Psoas muscle (tissue), 8 donors: ENCODE measurements at places on chromosomes 7 and 10.

- no peak for DNase-seq
Measured at GRCh38 chr10:75525067-75525466, 93.6 kb downstream of the LRMDA start.

GRCh38 chr7:76260171-76260703 lies 42.2 kb upstream of the HSPB1 start:
- no peak for DNase-seq

DNA sequence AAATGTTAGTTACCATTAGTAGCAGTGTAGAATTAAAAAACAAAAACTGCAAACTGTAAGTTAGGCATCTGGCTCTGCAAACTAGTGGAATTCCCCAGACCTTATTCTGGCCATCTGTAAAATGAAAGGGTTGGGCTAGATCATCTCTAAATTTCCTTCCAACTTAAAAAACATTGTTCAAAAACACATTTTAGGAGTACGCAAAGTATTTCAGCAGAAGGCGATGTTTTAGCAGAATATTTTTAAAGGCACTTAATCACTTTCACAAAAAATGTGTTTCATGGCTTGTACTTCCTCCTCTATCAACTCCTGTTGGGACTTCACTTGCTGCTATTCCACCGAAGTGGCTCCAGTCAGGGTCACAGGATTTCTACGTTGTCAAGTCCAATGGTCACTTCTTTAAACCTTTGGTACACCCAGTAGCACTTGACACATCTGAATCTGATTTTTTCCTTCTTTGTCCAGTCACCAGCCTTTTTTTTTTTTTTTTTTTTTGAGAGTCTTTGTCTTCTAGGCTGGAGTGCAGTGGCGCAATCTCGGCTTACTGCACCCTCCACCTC lies 169.0 kb downstream of the AHR start:
- no peak for DNase-seq

GRCh38 chr10:110747609-110748464 lies 103.7 kb downstream of the RBM20 start:
- no peak for DNase-seq

DNA sequence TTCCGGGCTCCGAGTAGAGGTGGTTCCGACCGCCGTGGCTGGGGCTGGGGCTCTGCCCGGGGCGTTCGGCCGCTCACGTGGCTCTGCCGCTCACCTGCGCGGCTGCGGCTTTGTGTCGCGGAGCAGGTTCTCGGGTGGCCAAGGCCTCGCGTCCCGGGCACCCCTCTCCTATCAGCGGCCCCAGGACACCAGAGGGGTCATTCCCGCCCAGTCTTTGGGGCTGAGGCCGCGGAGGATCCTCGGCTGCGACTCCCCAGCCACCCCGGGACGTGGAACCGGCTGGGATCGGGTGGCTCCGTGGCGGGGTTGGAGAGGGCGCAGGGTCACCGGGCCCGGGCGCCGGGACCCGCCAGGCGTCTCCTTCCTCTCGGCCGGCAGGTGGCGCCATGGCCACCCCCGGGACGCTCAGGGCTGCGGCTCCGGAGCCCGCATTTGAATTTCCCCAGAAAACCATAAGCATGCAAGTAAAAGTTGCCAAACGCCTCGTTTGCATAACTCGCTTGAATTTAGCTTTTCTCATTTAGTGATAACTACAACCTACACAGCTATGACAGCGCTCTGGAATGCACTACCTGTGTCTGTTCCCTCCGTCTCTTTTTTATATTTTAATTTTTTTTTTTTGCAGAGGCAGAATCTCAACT lies 1.2 kb downstream of the COL26A1 start:
- peak; percentile 78 for DNase-seq

DNA sequence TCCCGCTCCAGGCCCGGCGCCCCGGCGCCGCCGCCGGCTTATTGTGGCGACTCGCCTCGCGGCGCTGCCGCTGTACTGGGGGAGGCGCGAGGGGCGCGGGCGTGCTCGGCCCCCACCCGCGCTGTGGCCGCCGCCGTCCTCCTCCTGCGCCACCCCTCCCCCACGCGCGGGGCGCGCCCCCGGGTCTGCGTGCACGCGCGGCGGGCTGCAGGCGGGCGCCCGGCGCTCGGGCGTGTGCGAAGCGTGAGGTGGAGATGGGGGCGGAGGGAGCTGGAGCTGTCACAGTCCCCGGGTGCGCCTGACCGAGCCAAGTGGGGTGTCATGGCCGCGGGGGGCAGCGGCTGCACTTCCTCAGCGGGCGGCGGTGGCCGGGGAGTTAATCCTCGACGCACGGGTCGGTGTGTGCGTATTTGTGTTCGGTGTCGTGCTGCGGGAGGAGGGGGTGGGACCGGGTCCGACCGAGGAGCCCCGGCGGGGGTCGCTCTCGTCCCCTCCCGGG lies 672 bp downstream of the LCOR start:
- DNase-seq, result peak; percentile 94

DNA sequence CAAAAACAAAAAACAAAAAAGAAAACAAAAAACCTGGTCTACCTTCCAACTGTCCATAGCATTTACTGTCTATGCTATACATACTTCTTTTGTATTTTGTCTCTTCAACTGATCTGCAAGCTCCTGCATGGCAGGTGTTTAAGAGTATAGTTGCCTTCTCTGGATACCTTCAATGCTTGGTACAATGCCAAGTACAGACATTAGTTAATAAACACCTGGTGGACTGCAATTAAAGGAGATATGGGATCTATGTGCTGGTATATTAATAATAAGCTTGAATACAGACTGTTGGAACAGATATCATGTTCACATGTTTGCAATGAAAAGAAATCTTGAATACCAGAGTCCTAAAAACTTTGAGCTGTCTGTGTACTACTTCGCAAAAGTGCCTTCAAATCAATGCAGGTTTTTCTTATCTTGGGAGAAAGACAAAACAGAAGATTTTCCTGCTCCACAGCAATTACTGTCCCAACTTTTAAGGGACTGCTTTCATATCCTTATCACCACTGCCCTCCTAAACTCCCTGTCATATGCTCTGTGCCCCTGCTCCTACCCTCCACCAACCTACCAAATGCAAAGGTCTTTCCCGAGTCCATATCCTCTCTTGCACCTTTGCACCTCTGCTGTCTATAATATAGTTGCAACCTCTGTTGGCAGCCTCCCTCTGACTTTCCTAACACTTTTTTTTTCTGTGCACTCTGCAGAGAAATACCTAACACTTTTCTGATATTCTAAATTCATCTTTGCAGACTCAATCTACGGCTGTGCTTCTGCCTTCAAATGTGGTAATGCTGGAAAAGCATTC lies 85.1 kb downstream of the DNMBP start:
- DNase-seq, result no peak

DNA sequence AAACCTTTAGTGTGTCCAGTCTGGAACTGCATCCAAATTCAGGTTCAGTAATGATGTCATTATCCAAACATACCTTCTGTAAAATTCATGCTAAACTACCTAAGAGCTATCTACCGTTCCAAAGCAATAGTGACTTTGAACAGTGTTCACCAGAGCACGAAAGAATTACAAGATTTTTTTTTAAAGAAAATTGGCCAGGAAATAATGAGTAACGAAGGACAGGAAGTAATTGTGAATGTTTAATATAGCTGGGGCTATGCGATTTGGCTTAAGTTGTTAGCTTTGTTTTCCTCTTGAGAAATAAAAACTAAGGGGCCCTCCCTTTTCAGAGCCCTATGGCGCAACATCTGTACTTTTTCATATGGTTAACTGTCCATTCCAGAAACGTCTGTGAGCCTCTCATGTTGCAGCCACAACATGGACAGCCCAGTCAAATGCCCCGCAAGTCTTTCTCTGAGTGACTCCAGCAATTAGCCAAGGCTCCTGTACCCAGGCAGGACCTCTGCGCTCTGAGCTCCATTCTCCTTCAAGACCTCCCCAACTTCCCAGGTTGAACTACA lies 694 bp upstream of the FAS start:
- DNase-seq, result peak; percentile 47

- peak; percentile 34 for DNase-seq
Measured at GRCh38 chr10:89516149-89516832, 19.1 kb downstream of the SLC16A12 start.

GRCh38 chr10:117249493-117250093 lies 8.7 kb downstream of the SLC18A2 start:
- DNase-seq, result no peak

DNA sequence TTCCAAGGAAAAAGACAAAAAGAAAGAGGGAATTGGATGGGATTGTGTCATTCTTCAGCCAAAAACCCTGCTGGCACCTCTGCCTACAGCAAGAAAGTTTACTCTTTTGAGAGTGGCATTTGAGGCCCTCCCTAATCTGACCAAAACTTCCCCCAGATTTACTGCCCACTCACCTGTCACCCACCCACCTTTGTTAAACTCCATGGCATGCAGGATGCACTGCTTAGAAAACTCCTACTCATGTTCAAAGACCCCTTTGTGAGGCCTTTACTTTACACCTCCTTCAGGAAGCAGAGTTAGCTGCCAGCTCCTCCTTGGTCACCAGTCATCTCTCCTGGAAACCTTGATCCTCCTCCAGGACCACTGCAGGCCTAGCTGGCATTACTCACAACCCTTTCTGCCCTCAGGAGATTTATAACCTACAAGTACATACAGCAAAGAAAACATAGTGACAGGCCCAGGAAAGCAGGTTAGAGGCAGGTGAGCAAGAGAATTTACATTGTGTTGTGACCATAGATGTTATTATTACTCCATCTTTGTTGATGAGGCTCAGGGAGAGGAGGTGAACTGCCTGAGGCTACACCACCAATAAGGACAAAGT lies 10.3 kb upstream of the PLAC9 start:
- DNase-seq, result no peak

GRCh38 chr7:47581804-47582763 lies at the start of gene TNS3:
TSS of gene TNS3 (minus strand) at chr7:47582111. CDS start at chr7:47439636, 142,475 bp downstream.
- DNase-seq, result peak; percentile 58

DNA sequence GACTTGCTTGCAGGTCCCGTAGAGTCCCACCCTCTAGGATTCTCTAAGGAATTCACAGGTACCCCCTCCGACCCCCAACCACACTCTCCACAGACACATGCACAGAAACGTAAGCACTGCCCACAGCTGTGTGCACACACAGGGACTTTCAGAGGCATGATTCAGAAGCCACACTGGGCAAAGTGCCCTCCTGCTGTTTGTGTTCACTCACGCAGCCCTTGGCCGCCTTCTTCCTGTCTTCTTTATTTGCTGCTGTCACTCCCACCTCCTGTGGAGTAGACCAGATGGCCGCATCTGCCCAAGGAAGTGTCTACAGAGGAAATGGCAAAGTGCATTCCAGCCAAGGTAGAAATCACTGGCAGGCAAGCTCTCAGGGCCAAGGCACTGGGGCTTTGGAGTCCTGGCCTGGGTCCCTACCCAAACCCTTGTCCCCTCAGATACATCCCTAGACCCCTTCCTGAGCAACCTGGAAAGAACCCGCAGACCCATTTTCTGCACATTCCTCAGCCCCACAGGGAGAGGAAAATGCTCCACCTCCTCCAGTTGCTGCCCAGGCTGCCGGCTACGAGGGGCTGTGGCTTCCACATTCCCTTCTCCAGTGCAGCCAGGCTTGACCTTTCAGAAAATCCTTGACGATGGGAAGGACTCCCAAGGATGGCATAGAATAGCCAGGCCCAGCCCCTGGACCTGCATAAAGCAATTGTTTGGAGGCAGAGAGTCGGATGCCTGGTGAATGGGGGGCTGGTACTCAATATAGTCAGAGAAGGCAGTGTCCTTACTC lies 21.6 kb upstream of the GIMAP8 start:
- DNase-seq, result no peak

DNA sequence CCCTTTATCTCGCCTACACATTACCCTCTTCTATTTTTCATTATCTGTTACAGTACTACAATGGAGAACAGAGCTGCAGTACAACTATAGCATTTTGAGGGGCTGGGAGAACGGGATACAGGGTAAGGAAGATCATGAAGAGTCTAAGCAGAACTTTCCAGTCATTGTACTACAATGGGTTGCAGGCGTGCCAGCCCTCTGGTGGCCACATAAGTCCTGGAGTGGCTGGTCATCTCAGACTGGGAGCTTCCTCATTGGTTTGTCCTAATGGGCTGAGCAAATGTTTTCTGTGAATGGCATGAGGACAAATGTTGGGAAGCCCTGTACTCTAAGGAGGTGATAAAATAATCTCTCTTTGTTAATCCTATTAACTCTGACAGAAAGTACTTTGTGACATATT lies 33.0 kb downstream of the TMEM106B start:
- DNase-seq, result no peak

GRCh38 chr7:55420530-55420929 lies 55.4 kb downstream of the LANCL2 start:
- DNase-seq, result no peak
